ENCODE measurements at places on chromosomes 2 and 18.

DNA sequence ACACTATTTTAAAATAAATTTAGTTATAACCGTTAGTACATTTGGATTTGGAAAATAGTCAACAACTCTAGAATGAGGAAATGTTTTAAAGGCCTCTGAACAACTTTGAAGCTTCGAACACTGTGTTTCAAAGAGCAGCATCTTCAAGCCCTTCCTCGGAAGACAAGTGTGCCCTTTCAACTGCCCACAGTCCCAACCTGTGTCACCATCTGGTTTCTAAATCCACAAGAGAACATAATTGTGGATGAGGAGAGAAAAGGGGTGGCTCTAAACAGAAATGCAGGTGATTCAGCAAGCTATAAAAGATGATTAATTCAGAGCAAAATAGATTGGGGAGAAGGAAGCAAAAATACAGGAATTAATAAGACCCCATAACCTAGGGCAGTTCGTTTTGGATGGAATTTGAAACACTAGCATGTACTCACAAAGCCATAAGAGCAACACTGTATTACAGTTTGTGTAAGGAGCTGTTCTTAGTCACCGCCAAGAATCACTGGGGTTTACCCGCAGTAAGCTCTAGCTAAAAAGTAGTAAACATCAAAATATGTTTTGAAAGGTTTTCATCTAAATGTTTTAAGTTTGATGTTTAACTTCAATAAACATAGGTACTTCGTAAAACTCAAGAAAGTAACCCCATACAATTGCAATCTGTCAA, 160.7 kb downstream of the EIPR1 start:
- no peak for DNase-seq

DNA sequence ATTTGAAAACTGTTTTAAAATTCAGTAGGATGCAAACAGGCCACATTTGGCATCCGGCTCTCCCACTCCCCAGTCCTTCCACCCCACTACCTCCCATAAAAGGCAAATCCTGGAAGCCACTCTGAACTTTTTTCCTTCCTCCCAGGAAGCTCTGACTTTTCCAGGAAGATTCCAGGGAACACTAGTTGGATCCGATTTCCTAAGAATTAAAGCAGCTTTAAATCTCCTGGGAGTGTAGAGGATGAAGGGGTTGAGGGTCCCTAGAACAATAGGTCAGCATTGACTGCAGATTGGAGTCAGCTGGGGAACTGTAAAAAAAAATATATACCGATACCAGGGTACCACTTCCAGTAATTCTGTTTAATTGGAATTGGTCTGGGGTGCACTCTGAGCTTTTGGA, 76.9 kb downstream of the CRIM1 start:
- DNase-seq, result no peak

DNA sequence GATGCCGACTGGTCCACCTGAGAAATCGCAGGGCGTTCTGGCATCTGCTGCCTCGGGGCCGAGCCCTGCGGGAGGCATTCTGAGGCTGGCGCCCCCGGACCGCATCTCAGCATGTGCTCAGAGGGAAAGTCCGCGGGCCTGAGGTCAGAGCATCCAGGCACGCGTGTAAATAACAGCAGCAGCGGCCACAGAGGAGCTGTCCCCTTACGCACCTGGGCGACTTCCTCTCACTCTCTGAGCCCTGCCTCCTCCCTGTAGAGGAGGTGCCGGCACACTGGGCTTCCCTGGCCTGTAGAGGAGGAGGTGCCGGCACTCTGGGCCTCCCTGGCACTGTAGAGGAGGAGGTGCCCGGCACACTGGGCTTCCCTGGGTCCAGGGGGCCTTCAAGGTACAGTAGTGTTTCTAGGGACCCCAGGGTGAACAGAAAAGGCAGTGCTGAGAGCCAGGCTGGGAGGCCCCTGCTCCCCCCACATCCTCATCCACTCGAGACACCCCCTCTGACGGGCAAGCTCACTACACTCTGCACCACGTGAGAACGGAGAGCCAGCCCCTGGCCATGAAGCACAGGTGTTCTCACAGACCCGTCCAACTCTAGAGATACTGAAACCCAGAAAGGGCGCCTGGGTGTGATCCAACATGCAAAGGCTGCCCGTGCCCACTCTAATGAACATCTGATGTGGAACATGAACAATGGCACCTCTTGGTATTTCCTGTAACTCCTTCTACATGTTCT, 263.5 kb downstream of the HDAC4 start:
- DNase-seq, result no peak

- DNase-seq, result peak; percentile 18
These were observed 48.7 kb upstream of the FAHD2A start for GRCh38 chr2:95353613-95354468.

GRCh38 chr2:172107690-172108586, 5.2 kb upstream of the DLX2 start:
- no peak for DNase-seq

GRCh38 chr2:3340144-3340543, 37.5 kb downstream of the EIPR1 start:
- DNase-seq, result no peak

GRCh38 chr2:46294176-46294836, 2.9 kb upstream of the EPAS1 start:
- DNase-seq, result no peak

GRCh38 chr2:112272669-112273068, 2.7 kb upstream of the ZC3H6 start:
- DNase-seq, result no peak

DNA sequence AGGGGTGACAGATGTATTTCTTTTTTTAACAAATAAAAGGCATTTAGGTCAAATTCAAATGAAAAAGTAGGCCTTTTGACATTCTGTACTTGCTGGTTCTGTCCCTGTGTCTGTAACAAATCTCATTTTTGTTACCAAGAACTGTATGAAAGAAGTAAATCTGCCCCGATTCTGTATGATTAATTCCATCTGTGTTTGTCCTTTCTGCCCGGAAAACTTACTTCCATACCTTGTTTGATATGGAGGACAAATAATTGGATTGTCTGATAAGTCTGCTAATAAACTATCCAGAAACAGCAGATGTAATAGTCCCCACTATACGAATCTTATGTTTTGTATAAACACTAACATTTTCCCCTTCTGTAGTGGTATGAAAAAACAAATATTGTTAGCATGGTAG, 69.8 kb downstream of the MEX3C start:
- no peak for DNase-seq
